Inflammatory macrophage (primary cell): ENCODE measurements at places on chromosomes 13 and 19.

DNA sequence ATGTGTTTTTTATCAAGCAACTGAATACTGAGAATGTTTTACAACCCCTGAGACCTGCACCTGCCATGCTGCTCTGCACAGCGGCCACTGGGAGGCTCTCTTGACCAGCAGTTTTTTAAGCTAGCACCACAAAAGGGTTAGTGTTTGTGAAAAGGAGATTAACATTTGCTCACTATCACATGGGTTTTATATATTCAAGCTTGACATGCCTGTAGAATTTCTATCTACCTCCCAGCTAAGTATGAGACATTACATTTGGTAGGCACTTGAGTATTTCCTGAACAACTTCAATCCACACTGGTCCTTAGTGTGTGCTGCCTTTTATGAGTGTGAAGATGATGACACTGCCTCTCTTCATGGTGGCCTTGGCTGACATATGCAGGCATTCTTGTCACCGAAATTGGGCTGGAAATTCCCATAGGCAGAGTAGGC lies 1238.9 kb downstream of the UQCRFS1 start:
- DNase-seq = no peak

GRCh38 chr13:26831336-26831908 lies 70.8 kb upstream of the GPR12 start:
- DNase-seq = no peak

GRCh38 chr19:6274756-6275155 lies 5.0 kb downstream of the MLLT1 start:
- DNase-seq = no peak

- peak; percentile 88 for DNase-seq
Observed at GRCh38 chr13:113208421-113209335, at the start of gene PCID2. Gene PCID2 (minus strand): TSS chr13:113208669. CDS start chr13:113208634, 35 bp downstream.

- no peak for DNase-seq
Observed at GRCh38 chr19:58024661-58025060, 9.2 kb upstream of the ZSCAN1 start.

DNA sequence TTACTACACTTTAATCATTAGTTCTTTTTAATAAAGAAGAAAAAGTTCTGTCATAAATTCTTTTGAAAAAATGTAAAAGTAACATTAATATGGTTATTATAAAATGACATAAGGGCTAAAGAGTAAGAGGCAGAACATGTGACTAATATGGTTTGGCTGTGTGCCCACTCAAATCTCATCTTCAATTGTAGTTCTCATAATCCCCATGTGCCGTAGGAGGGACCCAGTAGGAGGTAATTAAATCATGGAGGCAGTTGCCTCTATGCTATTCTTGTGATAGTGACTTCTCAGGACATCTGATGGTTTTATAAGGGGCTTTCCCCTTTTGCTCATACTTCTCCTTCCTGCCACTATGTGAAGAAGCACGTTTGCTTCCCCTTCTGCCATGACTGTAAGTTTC lies 104.5 kb downstream of the UGGT2 start:
- peak; percentile 21 for DNase-seq

DNA sequence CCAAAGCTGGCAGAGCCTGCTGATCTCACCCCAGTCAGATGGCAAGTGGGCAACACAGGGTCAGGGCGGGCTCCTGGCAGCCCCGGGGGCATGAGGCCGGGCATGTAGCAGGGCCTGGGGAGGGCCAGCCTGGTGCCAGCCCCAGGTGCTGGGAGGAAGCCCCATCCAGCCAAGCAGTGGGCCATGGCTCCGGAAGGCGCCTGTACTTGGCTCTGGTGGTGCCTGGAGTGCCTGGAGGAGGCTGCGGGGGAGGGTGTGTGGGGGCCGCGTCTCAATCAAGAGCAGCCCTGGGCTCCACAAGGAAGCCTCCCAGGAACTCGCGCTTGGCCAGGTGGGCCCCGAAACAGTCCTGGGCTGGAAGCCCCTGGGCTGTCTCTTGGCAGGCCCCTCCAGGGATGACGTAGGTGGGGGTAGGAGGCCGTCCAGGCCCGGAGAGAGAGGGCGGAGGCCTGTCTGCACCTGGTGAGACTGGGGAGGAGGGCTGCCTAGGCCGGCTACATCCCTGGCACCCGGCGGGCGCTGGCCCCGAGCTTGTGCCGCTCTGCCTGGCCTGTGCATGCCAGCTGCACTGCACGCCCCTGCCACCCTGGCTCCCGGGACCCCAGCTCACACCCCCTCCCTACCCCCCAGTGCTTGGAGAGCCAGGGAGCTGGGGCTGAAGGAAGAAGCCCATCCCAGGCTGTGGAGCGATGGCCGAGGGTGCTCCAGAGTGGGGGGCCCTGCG lies 45.9 kb downstream of the COMP start:
- no peak for DNase-seq
